WTC11 (cell line): ENCODE measurements at places on chromosomes 5 and 9. TPM values are rescaled to one million over a fixed set of nuclear protein-coding genes. Genes with fewer than 3 reads are reported as not detected.

- no peaks in the 10 kb centered on the region for H3K27me3 ChIP-seq
- H3K27ac ChIP-seq = no peak overlapping the region
- no peak overlapping the region for H3K4me3 ChIP-seq
- H3K36me3 ChIP-seq = no peaks in the 10 kb centered on the region
These were observed 191.9 kb downstream of the EBF1 start for GRCh38 chr5:158907856-158908255.

DNA sequence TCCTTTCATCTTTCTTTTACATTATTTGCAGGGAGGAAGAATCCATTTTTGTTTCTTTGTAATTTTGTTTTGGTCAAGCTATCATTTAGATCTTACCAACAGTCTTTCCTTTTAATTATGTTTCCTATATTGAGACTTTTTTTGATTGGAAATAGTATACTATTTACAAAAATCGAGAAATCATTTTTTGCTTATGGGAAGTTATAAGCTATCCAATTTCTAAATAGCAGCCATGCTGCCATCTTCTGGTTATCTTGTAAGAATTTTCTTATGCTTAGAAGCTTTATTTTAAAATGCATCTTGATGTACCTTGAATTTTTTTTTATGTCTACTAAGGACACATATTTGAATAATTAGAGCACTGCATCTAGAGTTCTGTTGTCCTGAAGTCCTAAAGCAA, 821.2 kb downstream of the PTPRD start:
- H3K36me3 ChIP-seq = no peaks in the 10 kb centered on the region
- DNase-seq = no peak
- H3K4me3 ChIP-seq = no peak overlapping the region
- H3K27ac ChIP-seq = no peak overlapping the region

Gene SHB
- total RNA-seq = 9.5 to 12.2 TPM (median 10.6 TPM) in 3 replicates

Gene SPINK4
- total RNA-seq = not detected in 3 replicates

GRCh38 chr5:7878381-7878873, 9.5 kb downstream of the MTRR start:
- no peak overlapping the region for H3K4me3 ChIP-seq
- DNase-seq = no peak
- H3K4me1 ChIP-seq = no peaks in the 10 kb centered on the region
- no peaks in the 10 kb centered on the region for H3K27me3 ChIP-seq

DNA sequence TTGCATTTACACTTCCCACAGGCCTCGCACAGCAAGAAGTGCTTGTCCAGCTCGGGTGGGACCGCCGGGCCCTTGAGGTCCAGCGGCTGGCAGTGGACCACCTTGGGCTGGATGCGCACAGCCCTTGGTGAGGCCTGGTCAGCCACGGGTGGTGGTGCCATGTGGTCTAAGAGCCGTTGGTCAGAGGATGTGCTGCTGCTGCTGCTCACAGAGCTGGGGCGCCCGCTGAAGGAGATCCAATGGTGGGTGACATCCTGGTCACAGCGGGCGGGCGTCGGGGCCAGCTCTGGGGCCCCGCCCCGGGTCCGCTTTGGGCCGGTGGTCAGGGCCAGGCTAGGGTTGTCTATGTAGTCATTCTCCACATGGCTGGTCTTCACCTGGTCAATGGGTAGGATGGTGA, 10.2 kb downstream of the SPRY4 start:
- no peak for DNase-seq
- no peak overlapping the region for H3K4me3 ChIP-seq
- H3K36me3 ChIP-seq = peaks cover 80% of the 10 kb centered on the region
- H3K27me3 ChIP-seq = no peaks in the 10 kb centered on the region; the same call in 1 of the 2 replicates
- peaks cover 96% of the 10 kb centered on the region for H3K4me1 ChIP-seq
